GM12891 (cell line): ENCODE measurements at places on chromosomes 16 and 17.
A peak's percentile ranks its signal among the peaks of the same experiment; 100 is the strongest.

GRCh38 chr17:66635386-66636045, 199.4 kb upstream of the CACNG5 start:
- DNase-seq: no peak

GRCh38 chr17:57228911-57229310, 27.4 kb upstream of the MSI2 start:
- no peak for DNase-seq

GRCh38 chr17:68820476-68820824, 134.7 kb downstream of the ABCA8 start:
- no peak for DNase-seq

GRCh38 chr16:51761001-51761400, 609.9 kb upstream of the SALL1 start:
- DNase-seq: no peak

DNA sequence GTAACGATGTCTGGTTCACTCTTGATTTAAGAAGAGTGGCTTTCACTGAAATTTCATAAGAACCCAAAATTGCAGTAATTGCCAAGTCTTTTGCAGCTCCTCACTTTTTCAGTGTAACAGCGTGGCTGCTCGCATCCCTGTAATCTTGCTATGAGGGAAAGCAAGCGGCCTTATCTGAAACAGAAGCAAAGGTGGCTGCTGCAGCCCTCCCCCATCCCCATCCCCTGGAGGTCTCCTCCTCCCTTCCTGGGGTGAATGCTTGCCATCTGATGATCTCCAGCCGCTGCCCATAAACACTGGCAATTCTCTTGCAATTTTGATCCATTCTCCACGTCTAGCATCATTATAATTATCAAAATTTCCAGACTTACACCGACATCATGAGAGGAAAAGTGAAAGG, 182.5 kb upstream of the ASIC2 start:
- DNase-seq: no peak

DNA sequence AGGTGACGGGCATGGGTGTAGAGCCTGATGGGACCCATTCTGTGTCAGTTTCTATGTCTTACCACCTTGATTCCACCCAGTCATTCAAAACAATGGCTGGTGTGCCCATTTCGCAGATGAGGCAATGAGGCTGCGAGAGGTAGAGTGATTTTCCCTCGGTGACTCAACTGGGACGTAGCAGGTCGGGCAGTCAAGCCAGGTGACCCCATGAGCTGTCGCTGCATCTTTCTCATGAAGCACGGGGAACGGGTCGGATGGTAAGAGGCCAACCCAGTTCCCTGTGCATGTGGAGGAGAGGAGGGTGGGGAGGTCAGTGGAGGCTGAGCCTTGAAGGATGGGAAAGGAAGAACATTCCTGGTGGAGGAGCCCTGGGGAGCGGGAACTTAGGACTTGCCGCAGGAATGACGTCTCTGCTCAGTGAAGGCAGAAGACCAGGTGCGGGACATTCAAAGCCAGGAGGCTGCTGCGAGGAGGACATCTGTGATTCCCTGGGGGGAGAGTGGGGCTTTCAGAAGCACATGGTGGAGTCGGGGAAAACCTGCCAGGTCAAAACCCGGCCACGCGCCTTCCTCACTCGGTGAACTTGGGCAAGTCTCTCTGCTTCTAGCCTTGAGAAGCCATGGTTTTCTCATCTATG, 1.1 kb downstream of the IL21R start:
- DNase-seq: no peak

GRCh38 chr16:65005696-65006095, 116.2 kb downstream of the CDH11 start:
- no peak for DNase-seq

DNA sequence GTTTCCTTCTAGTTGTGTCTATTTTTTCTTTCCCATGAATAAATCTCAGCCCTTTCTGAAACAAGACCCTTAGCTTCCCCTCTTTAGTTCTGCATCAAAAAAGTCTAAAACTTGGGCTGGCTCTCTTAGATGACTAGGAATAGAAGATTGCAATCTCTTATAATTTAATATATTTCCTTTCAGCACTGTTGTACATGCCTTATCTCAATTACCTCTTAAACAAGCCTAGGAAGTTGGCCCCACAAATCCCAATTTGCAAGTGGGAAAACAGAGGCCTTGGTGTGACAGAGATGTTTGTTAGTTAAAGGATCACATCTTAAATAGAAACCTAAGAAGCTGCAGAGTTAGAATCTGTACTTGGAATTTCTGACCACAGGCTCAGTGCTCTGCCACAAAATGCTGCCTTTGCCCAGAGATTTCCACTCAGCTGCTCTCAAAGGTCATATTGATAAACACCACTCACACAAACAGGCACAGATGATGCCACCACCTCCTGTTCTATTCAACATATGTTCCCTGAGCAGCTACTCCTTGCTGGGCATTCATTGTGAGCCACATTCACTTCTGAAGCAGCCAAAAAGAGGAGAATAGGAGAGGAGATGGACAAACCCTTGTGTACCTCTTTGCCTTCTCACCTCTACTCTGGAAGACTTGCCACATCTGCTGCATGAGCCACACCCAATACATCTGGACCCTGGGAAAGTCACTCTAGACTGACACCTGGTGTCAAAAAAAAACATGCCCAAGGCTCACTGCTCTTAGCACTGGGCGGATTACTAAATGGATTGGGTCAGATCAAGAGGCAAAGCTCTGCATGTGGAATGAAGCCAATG, 5.5 kb downstream of the CCDC182 start:
- no peak for DNase-seq

DNA sequence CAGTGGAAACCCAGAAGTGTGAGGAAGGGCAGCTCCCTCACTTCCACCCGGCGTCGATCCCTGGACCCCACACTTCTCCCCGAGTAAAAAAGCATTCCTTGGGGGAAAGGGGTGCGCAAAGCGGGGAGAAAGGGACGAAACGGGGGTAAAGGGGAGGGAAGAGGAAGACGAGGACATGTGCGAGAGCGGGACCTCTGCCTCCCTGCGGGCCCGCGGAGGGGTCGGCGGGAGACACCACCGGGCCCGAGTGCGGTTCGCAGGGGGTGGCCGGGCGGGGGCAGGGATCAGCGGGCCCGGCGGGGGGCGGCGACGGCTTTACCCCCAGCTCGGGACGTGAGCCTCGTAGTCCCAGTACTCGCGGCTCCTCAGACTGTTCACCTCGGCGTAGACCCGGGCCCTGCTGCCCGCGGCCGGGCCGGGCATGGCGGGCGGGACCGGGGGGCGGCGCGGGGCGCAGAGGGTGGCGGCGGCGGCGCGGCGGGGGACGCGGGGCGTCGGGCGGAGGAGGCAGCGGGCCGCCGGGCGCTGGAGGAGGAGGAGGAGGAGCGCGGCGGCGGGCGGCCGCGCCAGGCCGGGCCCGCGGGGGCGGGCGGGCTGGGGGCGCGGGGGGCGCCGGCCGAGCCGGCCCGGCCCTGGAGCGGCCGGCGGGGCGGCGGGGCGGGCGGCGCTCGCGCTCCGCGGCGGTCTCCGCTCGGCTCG, 443 bp downstream of the CSNK2A2 start:
- peak; percentile 25 for DNase-seq

- DNase-seq: no peak
Measured at GRCh38 chr16:48053418-48053745, 102.4 kb downstream of the ABCC12 start.

DNA sequence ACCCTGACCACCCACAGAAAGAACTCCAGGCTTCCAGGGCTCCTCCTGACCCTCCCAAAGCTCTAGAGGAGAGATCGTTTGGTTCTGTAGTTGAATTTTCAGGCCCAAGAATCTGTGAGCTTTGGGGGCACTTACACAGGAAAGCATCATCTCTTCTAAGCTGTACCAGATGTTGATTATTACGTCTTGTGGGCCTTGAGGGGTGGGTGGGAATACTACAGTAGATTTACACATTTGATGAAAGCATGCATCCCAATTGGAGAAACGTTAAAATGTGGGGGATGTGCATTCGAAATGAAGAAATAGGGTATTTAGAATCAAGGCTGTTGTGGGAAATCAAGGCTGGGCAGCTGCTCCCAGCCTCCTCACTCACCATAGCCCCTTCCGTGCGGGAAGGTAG, 61.9 kb downstream of the MGAT5B start:
- DNase-seq: no peak

GRCh38 chr17:45907750-45908395, 13.5 kb downstream of the MAPT start:
- DNase-seq: no peak

DNA sequence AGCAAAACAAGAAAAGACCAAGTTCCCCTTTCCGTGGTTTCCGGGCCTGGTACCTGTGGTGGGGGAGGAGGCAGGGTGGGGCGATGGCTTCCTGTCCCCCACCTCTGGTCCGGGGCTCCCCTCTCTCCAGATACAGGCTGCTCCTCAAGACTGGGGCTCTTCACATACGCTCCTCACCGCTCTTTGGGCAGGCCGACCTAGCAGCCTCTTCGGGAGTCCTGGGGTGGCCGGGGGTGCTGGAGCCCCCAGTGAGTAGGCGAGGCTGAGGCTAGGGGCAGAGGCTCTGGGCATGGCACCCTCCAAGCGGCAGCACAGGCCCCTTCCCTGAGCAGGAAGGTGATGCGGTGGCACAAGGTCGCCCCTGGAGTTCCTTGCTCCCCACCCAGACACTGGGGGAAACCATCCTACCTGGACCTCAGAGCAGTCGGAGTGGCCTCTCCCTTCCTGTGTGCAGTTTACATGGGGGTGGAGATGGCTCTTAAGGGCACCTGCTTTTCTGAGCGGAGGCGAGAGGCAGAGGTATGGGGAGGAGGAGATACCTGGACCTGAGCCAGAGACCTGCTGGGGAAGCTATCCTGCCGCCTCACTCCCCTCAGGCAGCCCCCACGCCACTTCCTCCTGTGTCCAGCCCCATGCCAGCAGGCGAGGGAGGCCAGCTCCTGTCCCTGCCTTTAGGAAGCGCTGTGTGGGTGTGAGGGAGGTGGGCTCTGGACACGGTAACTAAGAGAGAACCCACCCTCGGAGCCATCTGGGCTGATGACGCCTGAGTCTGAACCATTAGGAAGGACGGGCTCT, 891 bp downstream of the CORO1A start:
- peak; percentile 73 for DNase-seq

- DNase-seq: no peak
Measured at GRCh38 chr17:62876063-62876462, 67.9 kb upstream of the MARCHF10 start.

DNA sequence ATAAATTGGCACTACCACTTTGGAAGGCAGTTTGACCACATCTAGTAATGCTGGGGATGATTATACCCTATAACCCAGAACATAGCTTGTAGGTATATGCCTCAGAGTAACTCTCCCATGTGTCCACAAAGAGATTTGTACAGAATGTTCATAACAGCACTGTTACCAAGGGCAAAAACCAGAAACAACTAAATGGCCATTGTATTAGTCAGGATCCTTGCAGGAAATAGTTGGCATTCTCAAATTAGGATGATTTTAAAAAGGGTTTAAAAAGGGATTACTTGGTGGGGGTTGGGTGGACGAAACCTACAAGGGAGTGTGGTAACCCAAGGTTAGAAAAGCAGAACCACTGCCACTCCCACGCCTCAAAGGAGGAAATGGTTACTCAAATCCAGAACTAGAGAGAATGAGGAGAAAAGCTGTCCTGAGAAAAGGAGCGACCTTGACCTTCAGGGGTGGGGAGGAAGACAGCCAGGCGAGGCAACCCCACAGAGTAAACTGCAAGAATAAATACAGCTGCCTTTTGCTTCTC, 2.1 kb downstream of the CPPED1 start:
- peak; percentile 32 for DNase-seq

GRCh38 chr16:87076950-87077749, 240.0 kb downstream of the C16orf95 start:
- DNase-seq: no peak

- DNase-seq: no peak
Measured at GRCh38 chr17:6862825-6863224, 31.3 kb upstream of the TEKT1 start.

DNA sequence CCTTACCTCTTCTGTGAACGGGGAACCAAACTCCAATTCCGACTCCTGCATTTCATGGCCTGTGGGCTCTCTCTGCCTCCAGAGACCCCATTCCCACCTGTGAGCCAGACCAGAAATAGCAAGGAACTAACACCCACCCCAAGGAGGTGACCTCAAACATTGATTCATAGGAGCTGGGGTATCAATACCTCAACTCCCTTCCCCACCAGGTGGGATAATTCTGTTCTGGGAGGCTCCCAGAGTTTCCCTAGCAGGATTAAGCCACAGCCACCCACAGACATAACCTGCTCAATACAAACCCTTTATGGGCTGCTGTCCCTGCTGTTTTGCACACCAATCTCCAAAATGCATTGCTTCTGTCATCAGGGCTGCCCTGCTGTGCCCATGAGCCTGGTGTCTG, 59.6 kb upstream of the FOXF1 start:
- DNase-seq: no peak

GRCh38 chr16:57083485-57084126, 8.8 kb upstream of the CPNE2 start:
- no peak for DNase-seq

GRCh38 chr16:7871979-7872378, 539.3 kb downstream of the RBFOX1 start:
- DNase-seq: no peak

DNA sequence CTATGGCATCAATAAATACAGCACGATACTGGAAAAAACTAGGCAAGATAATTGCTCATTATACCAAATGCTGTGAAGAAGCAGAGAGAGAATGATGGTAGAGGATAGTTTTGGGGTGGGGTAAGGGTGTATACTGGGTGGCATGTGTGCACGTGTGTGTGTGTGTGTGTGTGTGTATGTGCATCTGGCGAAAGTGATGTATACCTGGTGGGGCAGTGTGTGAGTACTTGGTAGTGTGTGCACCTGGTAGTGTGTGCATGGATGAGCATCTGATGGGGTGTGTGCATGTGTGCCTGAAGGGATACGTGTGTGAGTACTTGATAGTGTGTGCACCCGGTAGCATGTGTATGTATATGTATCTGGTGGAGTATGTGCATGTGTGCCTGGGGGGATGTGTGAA, 347.3 kb downstream of the CPPED1 start:
- no peak for DNase-seq

- DNase-seq: no peak
Measured at GRCh38 chr17:2983255-2983654, 80.2 kb downstream of the OR1D5 start.

- peak; percentile 50 for DNase-seq
Measured at GRCh38 chr16:24670623-24671454, 58.6 kb upstream of the TNRC6A start.

DNA sequence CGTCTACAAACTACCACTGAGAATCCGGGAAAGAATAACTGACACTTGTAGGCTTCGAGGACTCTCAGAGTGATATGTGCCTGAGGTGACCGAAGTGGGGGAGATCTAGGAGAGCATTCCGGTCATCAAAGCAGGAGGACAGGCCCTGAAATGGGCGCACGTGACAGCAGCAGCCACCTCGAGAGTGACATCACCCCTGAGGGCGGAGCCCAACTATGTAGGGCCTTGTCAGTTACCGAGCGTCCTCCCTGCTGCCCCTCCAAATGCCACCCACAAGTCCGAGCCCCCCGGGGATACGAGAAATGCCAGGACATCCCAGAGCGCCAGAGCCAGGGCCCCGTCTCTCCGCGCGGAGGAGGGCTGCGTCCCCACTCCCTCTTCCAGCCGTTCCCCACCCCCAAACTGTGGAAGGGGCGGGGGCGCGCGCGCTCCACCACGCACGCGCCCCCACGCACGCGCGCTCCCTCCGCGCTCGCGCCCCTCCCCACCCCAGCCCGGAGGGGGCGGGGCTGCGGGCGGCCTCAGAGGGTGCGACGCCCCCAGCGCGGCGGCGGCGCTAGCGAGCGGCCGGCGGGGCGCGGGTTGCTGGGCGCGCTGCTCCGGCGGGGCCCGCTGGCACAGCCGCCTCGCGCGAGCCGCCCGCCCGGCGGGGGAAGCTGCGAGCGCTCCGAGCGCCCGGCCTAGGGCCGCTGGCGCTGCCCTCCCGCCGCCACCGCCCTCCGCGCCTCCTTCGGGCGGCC, at the start of gene TANC2:
TANC2 (plus strand) TSS at position 550 of the 740 bp plus-strand sequence. CDS start 43,325 bp downstream, outside the sequence.
- DNase-seq: peak; percentile 63

GRCh38 chr17:58991718-58992331, 114.9 kb downstream of the TRIM37 start:
- DNase-seq: no peak
